ENCODE measurements at places on chromosomes 3 and 15.

GRCh38 chr3:123202451-123202850 lies 708 bp downstream of the SEC22A start:
- DNase-seq = no peak

GRCh38 chr3:18812316-18812715 lies 336.0 kb upstream of the KCNH8 start:
- DNase-seq = no peak

GRCh38 chr15:41698779-41699178 lies 38.6 kb downstream of the MGA start:
- no peak for DNase-seq

DNA sequence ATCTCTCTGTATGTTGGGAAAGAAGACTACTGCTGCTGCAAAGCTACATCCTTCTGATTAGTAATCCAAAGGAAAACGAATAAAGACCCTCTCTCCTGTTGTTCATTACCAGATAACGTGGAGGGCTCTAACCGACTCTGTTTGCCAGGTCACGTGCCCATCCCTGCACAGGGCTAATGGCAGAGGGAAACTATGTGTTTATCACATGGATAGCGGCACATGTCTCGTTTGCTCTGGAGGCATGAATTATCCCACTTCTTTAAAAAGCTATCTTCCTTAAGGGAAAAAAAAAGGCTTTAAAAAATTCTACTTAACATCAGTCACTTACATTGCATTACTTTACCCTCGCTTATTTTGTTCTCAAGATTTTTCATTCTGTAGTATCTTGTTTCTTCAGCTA lies 32.9 kb upstream of the APEH start:
- DNase-seq = no peak

DNA sequence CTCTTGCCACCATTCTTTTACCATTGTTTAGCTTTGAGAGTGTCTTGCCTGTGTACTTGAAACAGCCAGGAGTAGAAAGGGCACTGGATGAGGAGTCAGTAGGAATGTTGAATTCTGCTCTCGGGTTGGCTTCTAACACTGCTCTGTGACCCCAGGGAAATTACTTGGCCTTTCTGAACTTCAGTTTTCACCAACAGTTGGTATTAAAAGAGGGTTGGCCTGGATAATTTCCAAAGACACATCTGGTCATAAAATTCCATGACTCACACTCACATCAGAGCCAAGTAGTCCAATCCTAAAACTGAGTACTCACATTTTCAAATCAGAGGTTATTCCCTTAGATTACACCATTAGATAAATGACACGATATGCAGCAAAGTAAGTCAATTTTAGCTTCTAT lies 141.6 kb downstream of the ECT2 start:
- no peak for DNase-seq

GRCh38 chr3:138401834-138402233 lies 32.6 kb upstream of the ESYT3 start:
- no peak for DNase-seq

- DNase-seq = no peak
Observed at GRCh38 chr3:16103472-16103871, 71.0 kb upstream of the GALNT15 start.

- DNase-seq = no peak
Observed at GRCh38 chr3:160001850-160002623, 13.4 kb downstream of the IL12A start.

- no peak for DNase-seq
Observed at GRCh38 chr3:124299831-124300230, 307.9 kb upstream of the ROPN1 start.

GRCh38 chr15:99037646-99038045 lies 30.1 kb upstream of the PGPEP1L start:
- DNase-seq = no peak

DNA sequence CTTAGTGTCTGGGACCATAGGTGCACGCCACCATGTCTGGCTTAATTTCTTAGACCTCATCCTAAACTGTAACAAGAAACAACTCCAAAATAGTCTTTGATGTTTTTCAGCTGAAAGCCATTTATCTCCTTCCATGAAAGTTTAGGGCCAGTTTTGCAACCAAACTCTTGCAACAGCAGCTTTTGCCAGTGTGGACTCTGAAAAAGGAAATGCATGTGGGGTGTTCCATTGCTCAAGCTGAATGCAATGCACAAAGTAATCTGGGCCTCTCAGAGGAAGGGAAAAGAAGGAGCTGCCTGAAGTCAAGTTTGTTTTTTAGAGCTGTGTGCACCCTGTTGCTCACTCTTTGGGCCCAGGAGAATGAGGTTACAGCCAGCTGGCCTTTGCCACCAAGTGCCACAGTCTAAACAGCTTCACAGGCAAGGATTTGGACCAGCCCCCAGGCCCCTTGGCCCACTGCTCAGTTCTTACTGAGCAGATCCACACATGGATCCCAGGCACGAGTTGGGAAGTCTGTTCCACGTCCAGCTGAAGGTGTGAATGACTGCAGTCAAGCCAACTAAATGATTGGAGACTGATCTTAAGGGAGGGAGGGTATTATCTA lies 212.3 kb upstream of the LRRFIP2 start:
- no peak for DNase-seq

- DNase-seq = no peak
Observed at GRCh38 chr3:154852515-154852914, 227.6 kb upstream of the MME start.
